Sciatic nerve (tissue), 2 donors: ENCODE measurements at places on chromosomes 3 and 15.

DNA sequence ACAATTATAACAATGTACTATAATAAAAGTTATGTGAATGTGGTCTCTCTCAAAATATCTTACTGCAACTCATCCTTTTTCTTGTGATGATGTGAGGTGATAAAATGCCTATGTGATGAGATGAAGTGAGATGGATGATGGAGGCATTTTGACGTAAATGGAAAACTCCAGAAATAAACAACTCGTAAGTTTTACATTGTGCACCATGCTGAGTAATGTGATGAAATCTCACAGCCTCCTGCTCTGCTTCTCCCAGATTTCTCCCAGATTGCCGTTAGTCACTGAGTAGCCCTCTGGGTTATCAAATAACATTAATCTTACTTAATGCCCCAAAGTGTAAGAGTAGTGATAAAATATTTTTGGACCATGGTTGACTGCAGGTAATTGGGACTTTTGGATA is 64.8 kb upstream of the SLCO2A1 start:
- DNase-seq = no peak

- DNase-seq = no peak
Measured at GRCh38 chr15:50764461-50765194, 878 bp downstream of the SPPL2A start.

DNA sequence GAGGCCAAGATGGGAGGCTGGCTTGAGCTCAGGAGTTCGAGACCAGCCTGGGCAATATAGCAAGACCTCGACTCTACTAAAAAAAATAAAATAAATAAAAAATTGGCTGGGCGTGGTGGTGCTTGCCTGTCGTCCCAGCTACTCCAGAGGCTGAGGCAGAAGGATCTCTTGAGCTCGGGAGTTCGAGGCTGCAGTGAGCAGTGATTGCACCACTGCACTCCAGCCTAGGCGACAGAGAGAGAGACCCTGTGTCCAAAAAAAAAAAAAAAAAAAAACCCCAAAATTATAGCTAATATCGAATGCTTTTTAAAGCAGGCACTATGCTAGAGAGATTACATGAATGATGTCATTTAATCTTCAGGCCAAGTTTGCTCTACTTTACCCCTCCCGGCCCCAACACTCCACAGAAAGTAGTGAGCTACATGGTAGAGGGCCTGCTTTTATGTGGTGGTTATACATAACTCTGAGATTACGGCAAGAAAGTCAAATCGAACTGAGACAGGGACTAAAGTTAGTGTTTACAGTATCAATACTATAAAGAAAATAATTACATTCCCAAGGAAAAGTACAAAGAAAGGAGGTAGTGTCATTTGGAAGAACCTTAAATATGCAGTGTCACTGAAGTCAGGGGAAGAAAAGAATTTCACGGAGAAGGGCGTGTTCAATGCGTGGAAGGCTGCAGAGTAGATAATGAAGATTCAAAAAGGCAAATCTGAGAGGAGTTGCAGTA is 1.1 kb downstream of the ADPGK start:
- DNase-seq = no peak

DNA sequence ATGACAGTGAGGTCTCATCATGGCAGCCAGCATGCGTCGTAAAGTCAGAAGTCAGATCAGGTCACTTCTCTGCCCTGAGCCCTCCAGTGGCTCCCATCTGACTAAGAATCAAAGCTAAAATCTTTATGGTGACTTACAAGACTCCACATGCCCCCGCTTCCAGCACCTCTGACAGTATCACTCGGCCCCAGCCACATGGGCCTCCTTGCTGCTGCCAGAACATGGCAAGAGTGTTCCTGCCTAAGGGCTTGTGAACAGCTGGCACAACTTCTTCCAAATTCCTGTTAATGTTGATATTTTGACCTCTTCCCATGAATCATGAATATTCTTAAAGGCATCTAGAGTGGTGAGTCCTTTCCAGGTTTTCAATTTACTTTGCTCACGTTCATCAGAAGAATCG is 20.5 kb downstream of the POLR2M start:
- no peak for DNase-seq

- DNase-seq = no peak
Measured at GRCh38 chr15:26804063-26804804, 31.4 kb upstream of the GABRB3 start.

DNA sequence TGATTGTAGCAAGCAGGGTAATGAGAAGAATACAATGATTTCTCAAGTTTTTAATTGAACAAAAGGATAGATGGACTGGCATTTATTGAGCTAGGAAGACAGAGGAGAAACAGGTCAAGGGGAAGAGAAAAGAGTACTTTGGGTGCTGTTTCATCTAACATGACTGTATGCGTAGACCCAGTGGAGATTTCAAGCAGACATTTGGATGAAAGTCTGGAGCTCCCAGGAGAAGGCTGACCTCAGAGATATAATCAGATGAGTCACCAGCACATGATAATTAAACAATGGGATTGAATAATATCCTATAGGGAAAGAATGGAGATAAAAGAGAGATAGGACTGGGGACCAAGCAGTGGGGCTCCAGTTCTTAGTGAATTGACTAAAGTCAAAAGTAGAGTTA is 194.9 kb downstream of the ARRDC4 start:
- no peak for DNase-seq

- DNase-seq = no peak
Measured at GRCh38 chr3:76685858-76686257, 354.0 kb upstream of the ROBO2 start.
